GM12878 (cell line): ENCODE measurements at places on chromosomes 7 and 10.

- H3K4me3 ChIP-seq: no peak overlapping the region
- H3K27me3 ChIP-seq: no peaks in the 10 kb centered on the region
- no peaks in the 10 kb centered on the region for H3K36me3 ChIP-seq
- DNase-seq: no peak
- H3K27ac ChIP-seq: no peak overlapping the region
- no peaks in the 10 kb centered on the region for H3K4me1 ChIP-seq
These were observed 99.6 kb upstream of the RELN start for GRCh38 chr7:104089061-104089460.

GRCh38 chr10:10552948-10553347, 464.7 kb upstream of the CELF2 start:
- H3K4me3 ChIP-seq: no peak overlapping the region
- DNase-seq: no peak
- no peaks in the 10 kb centered on the region for H3K36me3 ChIP-seq

- no peak overlapping the region for H3K27ac ChIP-seq
- H3K4me3 ChIP-seq: no peak overlapping the region
- H3K4me1 ChIP-seq: no peaks in the 10 kb centered on the region
- no peak for DNase-seq
- no peaks in the 10 kb centered on the region for H3K36me3 ChIP-seq
- no peaks in the 10 kb centered on the region for H3K27me3 ChIP-seq
These were observed 147.7 kb downstream of the UBE2H start for GRCh38 chr7:129804890-129805719.

DNA sequence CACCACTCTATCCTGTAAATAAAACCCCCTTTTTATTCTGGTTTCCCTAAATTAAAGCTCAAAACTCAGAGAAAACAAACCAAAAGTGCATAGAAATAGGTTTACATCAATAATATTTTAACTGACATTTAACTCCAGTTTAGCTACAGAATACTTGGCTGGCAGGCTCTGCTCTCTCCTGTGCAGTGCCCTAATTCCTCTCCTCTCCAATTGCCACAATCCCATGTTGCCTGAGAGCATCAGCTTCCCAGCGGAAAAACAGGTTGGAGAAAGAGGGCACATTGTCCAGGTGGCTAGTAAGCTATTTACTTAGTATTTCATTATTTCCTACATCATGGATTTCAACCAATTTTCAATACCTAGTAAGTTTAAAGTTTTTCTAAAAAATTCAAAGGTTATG, 8.7 kb downstream of the SEMA3E start:
- no peak overlapping the region for H3K4me3 ChIP-seq
- H3K4me1 ChIP-seq: no peaks in the 10 kb centered on the region
- H3K36me3 ChIP-seq: no peaks in the 10 kb centered on the region
- H3K27me3 ChIP-seq: no peaks in the 10 kb centered on the region
- no peak overlapping the region for H3K27ac ChIP-seq
- no peak for DNase-seq

GRCh38 chr7:158863611-158864506, 7.5 kb downstream of the DYNC2I1 start:
- H3K4me1 ChIP-seq: peaks cover 8% of the 10 kb centered on the region
- H3K27me3 ChIP-seq: no peaks in the 10 kb centered on the region
- peak; percentile 33 for DNase-seq
- peak overlapping the region; percentile 60 for H3K4me3 ChIP-seq

DNA sequence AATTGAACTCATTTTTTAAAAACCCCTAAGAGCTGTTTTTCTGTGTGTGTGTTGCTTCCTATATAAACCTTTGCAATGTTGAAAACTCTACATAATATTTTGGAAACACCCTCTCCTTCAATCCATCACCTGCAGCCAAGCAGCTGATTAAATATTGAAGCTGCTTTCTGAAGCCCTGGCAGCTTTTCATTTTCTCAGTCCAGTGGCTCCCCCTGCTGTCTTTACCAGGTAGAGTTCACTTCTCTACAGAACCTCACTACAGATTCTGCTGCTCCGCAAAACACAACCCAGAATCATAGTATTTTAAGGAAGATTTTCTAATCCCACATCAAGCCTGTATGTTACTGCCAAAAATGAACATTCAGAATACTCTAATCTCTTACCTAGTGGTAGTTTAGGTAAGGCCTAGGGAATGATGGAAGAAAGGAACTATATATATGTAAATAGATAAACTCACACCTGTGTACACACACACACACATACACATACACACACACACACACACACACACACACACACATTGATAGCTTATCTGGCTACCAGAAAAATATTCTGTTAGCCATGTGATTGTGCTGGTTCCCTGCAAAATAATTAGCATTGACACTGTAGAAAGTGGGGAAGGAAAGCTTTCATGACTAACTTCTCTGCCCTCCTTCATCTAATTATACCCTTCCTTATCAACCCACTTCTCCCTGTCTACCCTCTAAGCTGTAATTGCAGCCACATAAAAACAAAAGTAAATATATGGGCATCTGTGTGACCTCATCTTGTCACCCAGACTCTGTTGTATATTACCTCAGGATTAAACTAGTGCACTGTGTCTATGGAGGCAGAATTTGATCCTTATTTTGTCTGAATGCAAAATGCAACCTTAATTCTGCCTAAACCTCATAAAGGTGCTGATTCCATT, 229.5 kb upstream of the FZD1 start:
- no peak overlapping the region for H3K27ac ChIP-seq
- no peak for DNase-seq
- no peak overlapping the region for H3K4me3 ChIP-seq
- no peaks in the 10 kb centered on the region for H3K36me3 ChIP-seq
- no peaks in the 10 kb centered on the region for H3K27me3 ChIP-seq
- no peaks in the 10 kb centered on the region for H3K4me1 ChIP-seq

- no peak for DNase-seq
- H3K27ac ChIP-seq: no peak overlapping the region
- no peaks in the 10 kb centered on the region for H3K36me3 ChIP-seq
- no peak overlapping the region for H3K4me3 ChIP-seq
These were observed 716.9 kb downstream of the MAGI2 start for GRCh38 chr7:78736548-78736947.

GRCh38 chr10:1166101-1166827, 110.1 kb downstream of the WDR37 start:
- no peak overlapping the region for H3K27ac ChIP-seq
- H3K4me3 ChIP-seq: no peak overlapping the region

DNA sequence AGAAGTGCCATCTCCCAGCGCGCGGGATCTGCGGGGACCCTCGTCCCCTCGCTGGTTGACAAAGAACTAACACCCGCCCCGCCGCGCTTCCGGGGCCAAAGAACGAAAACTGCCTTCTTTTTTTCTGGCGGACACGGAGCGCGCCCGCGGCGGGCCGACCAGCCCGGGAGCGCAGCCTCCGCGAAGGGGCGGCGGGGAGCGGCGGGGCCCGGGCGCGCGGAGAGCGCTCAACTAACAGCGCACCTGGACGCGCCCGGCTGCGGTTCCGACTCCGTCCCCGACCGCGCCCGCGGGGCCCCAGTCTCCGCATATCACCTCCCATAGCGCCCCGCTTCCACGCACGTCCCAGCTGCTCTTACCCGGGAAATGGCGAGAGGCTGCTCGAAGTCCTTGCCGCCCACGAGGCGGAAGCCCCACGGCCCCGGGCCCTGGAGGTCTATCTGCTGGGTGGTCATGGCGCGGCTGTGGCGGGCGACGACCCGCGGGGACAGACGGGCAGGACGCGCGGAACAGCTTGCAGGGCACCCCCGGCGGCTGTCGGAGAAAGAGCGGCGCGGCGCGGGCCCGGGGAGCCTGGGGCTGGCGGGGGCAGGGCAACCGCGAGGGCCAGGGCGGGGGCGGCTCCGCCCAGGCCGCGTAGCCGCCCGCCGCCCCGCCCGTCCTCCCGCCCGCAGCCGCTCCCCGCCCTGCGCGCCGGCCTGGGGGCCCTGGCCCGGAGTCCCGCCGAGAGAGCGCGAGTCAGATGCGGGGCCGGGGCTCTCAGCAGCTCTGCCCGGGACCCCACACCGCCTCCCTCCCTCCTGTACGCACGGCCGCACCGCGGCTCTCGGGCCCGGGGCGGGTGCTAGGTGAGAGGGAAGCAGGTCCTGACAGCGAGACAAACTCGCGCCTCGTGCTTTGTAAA, at the start of gene PDLIM1:
Gene PDLIM1 (minus strand): TSS at position 543 of the 904 bp plus-strand sequence. CDS start 88 bp downstream, at position 455.
- H3K27ac ChIP-seq: peak within 1 kb of the TSS; percentile 98
- H3K4me1 ChIP-seq: peaks cover 47% of the 10 kb centered on the region
- H3K27me3 ChIP-seq: no peaks in the 10 kb centered on the region
- peak within 1 kb of the TSS; percentile 97 for H3K4me3 ChIP-seq

DNA sequence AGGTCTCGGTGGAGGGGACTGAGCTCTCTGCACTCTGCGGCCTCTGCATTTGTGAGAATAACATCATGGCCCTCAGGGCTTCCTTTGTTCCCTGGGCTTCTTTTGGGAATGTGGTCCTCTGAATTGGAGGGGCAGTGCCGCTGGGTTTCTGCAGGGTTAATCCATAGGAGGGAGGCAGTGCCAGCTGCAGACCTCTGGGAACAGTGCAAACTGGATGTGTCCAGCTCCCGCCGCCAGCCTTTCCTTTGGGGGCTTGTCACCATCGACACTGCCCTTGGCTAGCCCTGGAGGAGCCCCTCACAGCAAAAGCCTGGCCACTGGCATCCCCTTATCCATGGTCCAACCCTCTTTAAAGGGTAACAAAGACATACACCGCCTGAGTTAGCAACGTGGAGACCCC, 174.0 kb downstream of the WDR37 start:
- H3K36me3 ChIP-seq: no peaks in the 10 kb centered on the region
- no peaks in the 10 kb centered on the region for H3K27me3 ChIP-seq
- no peak for DNase-seq
- no peak overlapping the region for H3K4me3 ChIP-seq
- no peaks in the 10 kb centered on the region for H3K4me1 ChIP-seq

GRCh38 chr10:92356041-92356440, 65.1 kb downstream of the MARCHF5 start:
- H3K4me3 ChIP-seq: no peak overlapping the region
- no peak for DNase-seq
- H3K27ac ChIP-seq: no peak overlapping the region
- no peaks in the 10 kb centered on the region for H3K27me3 ChIP-seq
- H3K36me3 ChIP-seq: no peaks in the 10 kb centered on the region

DNA sequence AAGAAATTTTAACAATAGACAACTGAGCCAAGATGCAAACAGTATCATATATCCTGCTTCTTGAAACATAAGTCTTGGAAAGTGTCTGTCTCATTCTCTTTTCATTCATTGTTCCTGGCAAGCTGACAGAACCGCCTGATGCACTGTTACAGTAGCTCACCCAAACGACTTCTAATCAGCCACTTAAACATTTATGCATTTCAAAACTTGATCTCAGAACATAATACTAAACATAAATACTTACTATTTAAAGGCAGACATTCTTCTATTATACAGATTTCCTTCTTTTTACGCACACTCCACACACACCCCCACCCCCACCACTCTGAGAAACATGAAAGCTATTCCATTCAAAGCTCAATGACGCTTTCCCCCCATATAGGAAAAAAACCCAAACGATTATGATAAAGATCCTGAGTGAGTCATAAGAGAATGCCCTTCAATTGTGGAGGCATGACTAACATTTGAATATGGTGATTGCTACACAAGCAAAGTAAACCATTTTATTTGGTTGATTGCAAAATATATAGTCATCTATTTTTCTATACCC, 30.5 kb downstream of the SHTN1 start:
- DNase-seq: no peak
- no peaks in the 10 kb centered on the region for H3K27me3 ChIP-seq
- no peak overlapping the region for H3K4me3 ChIP-seq

GRCh38 chr10:6748029-6748428, 168.0 kb upstream of the PRKCQ start:
- DNase-seq: no peak
- H3K27ac ChIP-seq: no peak overlapping the region
- H3K4me1 ChIP-seq: no peaks in the 10 kb centered on the region
- H3K27me3 ChIP-seq: no peaks in the 10 kb centered on the region
- H3K36me3 ChIP-seq: no peaks in the 10 kb centered on the region

GRCh38 chr7:4003503-4003902, 678.6 kb upstream of the FOXK1 start:
- no peaks in the 10 kb centered on the region for H3K27me3 ChIP-seq
- no peaks in the 10 kb centered on the region for H3K36me3 ChIP-seq
- DNase-seq: no peak
- no peak overlapping the region for H3K4me3 ChIP-seq
- no peak overlapping the region for H3K27ac ChIP-seq

GRCh38 chr7:108358553-108358952, 97.7 kb downstream of the NRCAM start:
- H3K4me1 ChIP-seq: no peaks in the 10 kb centered on the region
- DNase-seq: no peak
- no peak overlapping the region for H3K4me3 ChIP-seq
- H3K27me3 ChIP-seq: no peaks in the 10 kb centered on the region; the same call in 1 of the 2 replicates
- no peaks in the 10 kb centered on the region for H3K36me3 ChIP-seq
- H3K27ac ChIP-seq: no peak overlapping the region

- H3K36me3 ChIP-seq: no peaks in the 10 kb centered on the region
- H3K4me1 ChIP-seq: no peaks in the 10 kb centered on the region
- no peak overlapping the region for H3K4me3 ChIP-seq
- no peak for DNase-seq
- no peak overlapping the region for H3K27ac ChIP-seq
These were observed 818.3 kb downstream of the MAGI2 start for GRCh38 chr7:78635026-78635793.

DNA sequence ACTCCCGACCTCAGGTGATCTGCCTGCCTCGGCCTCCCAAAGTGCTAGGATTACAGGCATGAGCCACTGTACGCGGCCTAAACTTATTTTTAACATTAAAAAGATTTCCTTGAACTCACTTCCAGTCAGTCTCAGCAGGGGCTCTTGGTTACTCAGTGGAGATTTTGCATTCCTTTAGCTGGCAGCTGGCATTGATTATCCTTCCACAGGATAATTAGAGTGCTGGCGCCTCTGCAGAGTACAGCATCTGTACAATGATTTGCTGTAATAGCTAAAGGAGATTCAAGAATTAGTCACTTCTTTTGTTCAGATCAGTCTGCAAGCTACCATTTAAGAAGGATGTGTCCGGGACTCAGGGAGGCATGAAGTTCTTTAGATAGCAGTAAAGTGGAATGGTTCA, 125.0 kb upstream of the NPY start:
- H3K4me1 ChIP-seq: no peaks in the 10 kb centered on the region
- no peak for DNase-seq
- H3K4me3 ChIP-seq: no peak overlapping the region

DNA sequence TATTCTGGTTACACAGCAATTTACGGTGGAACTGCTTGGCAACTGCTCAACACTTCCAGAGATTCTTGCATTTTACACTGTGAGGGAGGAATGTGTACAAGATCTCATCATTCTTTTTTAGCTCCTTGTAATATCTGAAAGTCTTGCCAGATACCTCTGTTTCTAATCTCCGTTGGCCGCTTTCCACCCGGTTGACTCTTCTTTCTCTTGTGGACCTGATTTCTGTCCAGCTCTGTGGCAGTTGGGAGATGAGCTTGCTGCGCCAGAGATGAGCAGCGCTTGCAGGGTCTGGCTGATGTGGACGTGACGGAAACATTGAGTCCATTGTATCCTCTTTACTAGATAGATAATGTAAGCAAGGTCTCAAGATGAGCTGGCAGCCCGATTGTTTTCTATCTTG, 27.6 kb downstream of the SPAG6 start:
- H3K4me3 ChIP-seq: no peak overlapping the region
- H3K4me1 ChIP-seq: peaks cover 14% of the 10 kb centered on the region
- no peaks in the 10 kb centered on the region for H3K27me3 ChIP-seq
- no peak for DNase-seq
